ENCODE measurements at places on chromosomes 6 and 20.

DNA sequence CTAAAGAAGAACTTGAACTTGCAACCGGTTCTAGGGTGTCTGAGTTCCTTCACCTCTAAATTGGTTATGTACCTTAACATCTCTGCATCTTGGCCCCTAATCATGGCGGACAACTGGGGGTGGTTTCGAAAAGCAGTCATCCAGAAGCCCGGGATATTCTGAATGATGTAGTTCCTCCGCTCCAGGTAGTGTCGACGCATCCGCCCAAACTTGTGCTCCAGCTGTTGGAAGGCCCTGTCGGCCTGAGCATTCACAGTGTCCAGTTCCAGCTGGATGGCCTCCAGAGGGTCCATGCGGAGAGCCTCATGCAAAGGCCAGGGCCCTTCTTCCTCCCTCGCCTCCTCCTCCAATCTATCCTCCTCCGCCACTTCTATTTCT, 887 bp downstream of the TSPYL1 start:
- DNase-seq, result no peak

GRCh38 chr6:116842459-116842858, 13.6 kb upstream of the GPRC6A start:
- no peak for DNase-seq

- DNase-seq, result no peak
Measured at GRCh38 chr20:23656372-23656771, 18.6 kb upstream of the CST3 start.

DNA sequence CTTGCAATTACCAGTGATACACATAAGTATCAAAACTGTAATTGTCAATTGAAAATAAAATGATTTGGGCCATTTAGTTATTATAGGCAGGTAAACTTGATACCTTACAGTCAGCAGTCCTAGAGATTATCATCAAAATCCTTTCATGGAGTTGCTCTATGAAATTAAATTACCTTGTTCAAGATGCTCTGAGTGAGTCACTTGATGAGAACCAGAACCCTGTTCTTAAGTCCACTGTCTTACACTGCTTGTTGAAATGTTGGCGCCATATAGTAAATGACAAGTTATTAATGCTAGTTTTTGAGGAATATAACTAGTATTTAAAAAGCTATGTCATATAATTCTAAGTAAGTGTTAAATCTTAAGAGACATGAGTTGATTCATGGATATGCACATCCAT, 37.2 kb upstream of the BAG2 start:
- no peak for DNase-seq

DNA sequence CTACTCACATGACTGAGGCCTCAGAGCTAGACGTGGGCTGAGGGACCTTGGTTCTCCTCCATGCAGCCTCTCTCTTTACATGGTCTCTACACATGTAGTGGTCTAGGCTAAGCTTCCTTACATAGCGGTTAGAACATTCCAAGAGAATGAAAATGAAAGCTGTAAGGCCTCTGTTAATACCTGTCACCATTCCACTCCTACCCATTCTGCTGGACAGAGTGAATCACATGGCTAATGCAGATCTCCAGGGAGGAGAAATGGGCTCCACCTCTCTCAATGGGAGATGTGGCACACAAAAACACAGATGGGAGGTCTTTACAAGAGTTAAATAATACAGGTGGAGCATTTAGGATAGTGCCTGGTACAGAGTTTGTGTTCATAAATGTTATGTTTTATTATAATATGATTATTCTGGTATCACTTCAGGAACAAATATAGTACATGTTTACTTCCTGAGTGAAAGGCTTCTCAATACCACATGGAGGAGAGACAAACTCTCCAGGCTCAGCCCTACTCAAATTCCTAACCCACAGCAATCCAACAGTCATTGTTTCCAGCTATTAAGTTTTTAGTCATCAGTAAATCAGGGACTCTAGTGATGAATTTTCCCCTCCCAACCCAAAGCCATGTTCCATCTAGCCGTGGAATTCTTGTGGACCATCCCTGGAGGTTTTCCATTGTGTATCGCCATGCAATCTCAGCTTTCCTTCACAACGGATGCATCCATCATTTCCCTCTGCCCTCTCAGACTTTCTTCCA, 57.9 kb downstream of the ISM1 start:
- no peak for DNase-seq

- no peak for DNase-seq
Measured at GRCh38 chr6:140572129-140572528, 1197.7 kb upstream of the CITED2 start.

DNA sequence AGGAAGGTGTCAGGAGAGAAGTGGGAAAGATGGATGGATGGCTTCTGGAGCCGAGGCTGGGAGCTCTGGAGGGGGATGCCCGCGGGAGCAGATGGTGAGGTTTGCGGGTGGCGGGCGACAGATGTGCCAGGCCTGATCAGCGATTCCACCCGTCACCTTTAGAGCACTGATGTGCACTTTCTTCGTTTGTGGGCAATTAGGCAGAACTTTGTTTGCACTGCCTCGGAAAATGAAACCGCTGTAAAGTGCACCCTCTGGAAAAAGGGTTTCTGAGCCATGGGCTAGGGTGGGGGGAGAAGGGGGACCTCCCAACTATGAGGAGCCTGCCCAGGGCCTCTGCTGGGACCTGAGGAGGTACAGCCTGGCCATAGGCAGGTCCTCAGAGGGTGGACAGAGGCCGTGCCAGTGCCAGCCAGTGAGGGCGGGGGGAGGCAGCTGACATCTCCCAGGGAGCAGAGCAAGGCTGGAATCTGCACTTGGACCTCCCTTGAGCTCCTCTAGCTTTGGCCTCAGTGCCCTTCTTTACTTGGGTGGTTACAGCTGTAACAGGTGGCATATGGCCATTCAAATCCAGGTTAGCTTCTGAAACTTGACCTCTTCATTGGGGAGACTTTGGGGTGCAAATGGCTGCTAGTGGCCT, 58.7 kb downstream of the CD40 start:
- no peak for DNase-seq

DNA sequence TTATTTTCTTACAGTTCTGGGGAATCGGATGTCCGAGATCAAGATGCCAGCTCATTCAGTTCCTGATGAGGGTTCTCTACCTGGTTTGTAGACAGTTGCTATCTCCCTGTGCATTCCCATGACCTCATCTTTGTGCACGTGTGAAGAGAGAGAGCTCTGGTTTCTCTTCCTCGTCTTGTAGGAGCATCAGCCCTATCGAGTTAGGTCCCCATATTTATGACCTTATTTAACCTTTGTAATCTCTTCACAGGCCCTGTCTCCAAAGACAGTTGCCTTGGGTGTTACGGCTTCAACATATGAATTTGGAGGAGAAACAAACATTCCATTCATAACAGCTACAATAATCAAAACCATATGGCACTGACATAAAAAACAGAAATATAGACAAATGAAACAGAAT, 455.3 kb downstream of the HACE1 start:
- no peak for DNase-seq

DNA sequence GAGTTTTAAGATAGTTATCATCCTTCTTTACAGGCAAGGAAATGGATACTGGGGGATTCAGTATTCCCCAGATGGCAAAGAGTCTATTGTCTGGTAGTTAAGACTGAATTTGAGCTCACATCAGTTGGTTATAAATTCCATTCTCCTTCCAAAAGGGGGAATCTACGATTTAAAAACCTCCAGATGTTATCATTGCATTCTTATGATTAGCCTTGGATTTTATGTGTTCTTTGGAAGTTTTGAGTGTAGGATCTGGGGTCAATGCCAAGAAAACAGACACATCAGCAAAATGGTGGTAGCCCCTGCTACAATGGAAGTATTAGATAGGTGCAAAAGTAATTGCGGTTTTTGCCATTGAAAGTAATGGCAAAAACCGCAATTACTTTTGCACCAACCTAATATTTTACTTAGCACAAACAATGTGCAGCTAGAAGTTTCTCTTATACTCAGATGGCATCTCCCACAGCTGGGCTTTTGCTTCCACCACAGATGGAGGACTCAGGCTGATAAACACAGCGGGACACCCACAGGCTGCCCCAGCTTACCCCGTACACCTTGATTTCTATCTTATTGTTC, 168.2 kb upstream of the RIN2 start:
- no peak for DNase-seq

DNA sequence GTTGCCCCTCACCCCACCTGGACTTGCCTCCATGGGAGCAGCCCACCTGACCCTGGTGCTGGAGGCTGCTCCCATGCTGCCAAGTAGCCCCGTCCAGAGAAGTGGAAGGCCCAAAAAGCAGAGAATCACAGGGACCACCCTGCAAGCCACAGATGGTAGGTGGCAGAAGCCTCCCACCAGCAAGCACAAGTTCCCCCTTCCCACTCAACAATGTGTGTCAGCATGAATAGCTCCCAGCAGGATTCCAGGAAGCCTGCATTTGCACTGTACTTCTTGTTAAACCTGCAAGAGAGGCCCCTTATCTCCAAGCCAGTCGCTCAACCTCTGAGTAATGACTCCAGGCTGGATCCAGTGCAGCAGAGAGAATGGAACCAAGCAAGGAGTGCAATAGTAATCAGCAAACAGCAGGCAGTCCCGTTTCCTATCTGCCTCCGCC, 180.8 kb upstream of the CST7 start:
- no peak for DNase-seq

DNA sequence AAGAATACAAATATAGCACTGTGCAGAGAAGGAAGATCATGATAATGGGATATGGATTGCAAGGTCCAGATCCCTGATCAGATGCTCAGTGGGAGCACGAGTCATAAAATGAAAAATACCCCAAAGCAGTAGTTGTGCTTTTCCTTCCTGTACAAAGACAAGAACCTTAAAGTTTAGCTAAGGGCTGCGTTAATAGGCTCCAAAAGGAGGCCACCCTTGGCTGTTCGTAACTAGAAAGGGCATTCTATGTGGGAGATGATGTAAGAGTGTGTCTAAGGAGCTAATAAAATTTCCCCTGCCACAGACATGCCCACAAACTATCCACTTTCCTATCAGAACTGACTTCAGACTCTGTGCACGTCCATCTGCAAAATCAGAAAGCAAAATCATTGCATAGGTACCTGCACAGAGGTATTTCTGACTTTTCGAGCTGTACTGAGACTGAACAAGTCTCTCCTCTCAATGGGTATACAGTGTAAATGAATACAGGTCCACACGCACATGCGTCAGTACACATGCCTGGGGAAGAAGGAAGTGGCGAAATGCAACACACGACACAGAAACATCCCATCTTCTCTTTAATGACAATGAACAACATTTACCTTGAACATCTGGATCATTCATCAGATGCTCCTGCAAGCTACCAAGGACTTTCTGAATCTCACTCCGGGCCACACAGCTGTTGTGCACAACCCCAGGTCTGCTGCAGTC, 16.9 kb upstream of the ANKRD60 start:
- DNase-seq, result no peak

DNA sequence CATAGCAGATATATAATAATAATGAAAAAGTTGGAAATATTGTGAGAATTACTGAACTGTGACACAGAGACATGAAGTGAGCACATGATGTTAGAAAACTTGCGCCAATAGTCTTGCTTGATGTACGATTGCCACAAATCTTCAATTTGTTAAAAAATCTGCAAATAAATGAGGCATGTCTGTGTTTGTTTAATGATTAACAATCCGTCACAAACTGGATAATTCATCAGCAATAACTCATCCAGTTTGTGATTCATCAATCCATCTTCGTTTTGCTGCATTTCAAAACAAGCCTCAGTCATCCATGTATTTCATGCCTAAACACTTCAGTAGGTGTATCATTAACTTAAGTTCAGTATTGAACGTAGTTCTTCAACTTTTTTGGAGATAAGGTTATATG, 25.5 kb upstream of the SMIM26 start:
- no peak for DNase-seq

- DNase-seq, result no peak
Measured at GRCh38 chr20:35458388-35458787, 3.0 kb downstream of the CEP250 start.

DNA sequence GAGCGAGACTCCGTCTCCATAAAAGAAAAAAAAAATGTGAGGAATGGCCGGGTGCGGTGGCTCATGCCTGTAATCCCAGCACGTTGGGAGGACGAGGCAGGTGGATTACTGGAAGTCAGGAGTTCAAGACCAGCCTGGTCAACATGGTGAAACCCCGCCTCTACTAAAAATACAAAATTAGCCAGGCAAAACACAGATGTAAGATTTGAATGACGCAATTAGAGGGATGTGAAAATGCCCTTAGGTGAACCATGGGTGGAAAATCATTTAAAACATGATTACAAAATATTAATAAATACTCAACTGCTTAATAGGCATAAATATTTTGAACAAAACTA, 20.9 kb downstream of the COL9A3 start:
- DNase-seq, result no peak

DNA sequence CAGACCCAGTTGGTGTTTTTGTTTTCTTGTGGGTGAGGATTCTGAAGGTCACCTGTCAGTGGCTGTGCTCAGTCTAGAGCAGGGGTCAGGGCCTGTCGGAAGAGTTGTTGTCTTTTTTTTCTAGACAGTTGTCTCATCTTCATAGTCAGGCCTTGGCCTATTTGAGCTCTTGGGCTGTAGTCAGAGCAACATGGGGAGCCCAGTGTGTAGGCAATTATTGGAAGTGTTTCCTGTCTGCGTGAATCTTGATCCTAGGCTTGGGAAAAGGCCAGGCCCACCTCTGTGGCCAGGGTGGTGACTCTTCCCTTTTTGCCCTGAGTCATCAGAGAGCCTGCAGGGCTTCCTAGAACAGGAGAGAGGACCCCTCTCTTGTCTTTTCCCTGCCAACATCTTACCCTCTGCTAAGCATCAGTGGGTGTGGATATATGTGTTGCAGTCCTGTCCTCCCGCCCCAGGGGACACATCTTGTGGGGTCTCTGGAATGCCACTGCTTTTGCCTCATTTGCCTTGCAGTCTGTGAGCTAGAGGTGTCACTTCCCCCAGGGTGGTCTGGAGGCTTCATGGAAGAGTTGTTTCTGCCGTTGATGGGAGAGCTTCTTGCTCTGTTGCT, 11.4 kb downstream of the TJAP1 start:
- no peak for DNase-seq

DNA sequence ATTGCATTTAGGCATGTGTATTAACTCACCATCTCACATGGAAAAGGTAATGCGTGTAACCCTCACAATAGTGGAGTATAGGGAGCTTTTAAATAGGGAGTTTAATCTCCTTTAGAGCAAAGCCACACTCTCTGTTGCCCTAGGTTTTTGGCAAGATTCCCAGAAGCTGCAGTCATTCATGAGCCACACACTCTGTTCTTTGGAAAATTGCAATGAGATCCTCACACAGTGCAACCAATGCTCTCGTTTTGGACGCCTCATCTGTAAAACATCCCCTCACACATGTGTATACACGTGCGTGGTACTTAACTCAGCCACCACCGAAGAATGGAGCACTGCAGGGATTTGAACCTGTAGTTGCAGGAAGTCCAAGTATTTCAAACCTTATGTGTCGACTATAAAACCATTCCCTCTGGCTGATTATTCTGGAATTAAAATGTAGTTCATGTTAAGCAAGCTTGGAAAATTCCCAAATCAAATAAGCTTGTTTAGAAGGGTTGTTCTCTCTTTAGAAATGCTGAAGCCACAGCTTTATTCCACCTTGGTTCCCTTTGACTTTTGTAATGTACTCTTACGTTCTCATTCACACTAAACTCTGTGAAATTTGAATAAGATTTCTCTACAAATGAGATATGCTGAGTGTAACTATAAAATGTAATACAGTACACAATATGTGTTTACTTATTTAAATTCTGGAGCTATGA, 489.8 kb upstream of the MANEA start:
- no peak for DNase-seq

- DNase-seq, result no peak
Measured at GRCh38 chr20:49507741-49508434, 25.4 kb upstream of the KCNB1 start.
